ENCODE measurements at places on chromosomes 7 and 10.

- DNase-seq = no peak
- H3K36me3 ChIP-seq = no peaks in the 10 kb centered on the region
- no peaks in the 10 kb centered on the region for H3K4me1 ChIP-seq
- no peak overlapping the region for H3K27ac ChIP-seq
Observed at GRCh38 chr10:34449836-34450235, 365.3 kb downstream of the PARD3 start.

DNA sequence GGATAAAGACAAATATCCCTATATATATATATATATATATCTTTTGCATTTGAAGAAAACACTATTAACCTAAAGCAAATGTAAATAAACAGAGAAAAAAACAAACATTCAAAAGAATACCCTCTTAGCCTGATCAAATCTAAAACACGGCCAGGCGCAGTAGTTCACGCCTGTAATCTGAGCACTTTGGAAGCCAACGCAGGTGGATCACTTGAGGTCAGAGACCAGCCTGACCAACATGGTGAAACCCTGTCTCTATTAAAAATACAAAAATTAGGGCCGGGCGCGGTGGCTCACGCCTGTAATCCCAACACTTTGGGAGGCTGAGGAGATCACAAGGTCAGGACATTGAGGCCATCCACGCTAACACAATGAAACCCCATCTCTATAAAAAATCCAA, 9.2 kb downstream of the ANXA7 start:
- DNase-seq = no peak
- peaks cover under 1% of the 10 kb centered on the region for H3K36me3 ChIP-seq
- H3K4me1 ChIP-seq = peaks cover 17% of the 10 kb centered on the region
- no peak overlapping the region for H3K27ac ChIP-seq

DNA sequence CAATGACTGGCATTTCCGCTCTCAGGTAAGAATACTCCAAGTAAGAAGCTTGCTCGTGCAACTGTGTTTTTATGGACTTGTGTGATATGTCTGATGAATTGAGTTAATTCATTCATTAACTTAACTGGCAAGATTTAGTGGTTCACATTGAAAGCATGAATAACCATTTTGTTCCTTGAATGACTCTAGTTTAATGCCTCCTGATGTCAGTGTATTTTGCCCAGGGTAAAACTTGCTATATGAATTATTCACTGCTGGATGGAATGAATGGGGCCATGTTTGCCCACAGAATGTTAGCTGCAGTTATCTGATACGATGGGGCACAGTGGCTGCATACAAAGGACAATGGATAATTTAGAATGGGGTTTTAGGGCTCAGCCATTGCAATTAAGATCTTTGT, 124.1 kb downstream of the ZNF365 start:
- no peaks in the 10 kb centered on the region for H3K4me1 ChIP-seq
- no peak overlapping the region for H3K27ac ChIP-seq
- no peaks in the 10 kb centered on the region for H3K36me3 ChIP-seq
- H3K27me3 ChIP-seq = peaks cover 12% of the 10 kb centered on the region
- no peak overlapping the region for H3K4me3 ChIP-seq
- DNase-seq = no peak

- no peak for DNase-seq
- no peak overlapping the region for H3K4me3 ChIP-seq
- H3K36me3 ChIP-seq = no peaks in the 10 kb centered on the region
- H3K27ac ChIP-seq = peak overlapping the region; percentile 88
Observed at GRCh38 chr7:46651561-46652088, 730.6 kb upstream of the IGFBP3 start.

DNA sequence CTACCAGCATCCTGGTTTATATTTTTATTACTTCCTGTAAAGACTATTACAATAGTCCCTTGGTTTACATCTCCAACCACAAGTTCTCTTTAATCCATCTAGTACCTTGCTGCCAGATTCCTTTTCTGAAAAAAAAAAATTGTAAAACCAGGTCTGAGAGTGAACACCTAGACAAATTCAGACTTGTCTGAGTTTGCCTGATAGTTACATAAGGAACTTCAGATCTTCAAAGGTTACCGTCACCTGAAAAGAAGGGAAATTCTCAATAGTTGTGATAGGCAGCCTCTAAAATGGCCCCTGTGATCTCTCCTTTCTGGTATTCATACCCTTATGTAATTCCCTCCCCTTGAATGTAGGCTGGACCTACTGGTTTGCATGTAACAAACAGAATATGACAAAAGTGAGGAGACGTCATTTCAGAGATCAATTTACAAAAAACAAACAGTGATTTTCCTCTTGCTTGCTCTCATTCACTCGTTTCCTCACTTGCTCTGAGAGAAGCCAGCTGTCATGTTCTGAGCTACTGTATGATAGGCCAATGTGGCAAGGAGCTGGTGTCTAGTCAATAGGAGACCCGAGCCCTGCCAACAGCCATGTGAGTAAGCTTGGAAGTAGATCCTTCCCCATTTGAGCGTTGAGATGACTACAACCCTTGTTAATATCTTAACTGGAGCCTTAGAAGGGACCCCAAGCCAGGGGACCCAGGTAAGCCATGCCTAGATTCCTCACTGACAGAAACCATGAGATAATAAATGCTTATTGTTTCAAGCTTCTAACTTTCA, 110.9 kb upstream of the LSM8 start:
- no peak for DNase-seq
- peak overlapping the region; percentile 84 for H3K27ac ChIP-seq
- H3K36me3 ChIP-seq = no peaks in the 10 kb centered on the region
- H3K4me3 ChIP-seq = no peak overlapping the region

- no peak for DNase-seq
- peaks cover 42% of the 10 kb centered on the region for H3K4me1 ChIP-seq
- H3K4me3 ChIP-seq = no peak overlapping the region
- H3K27ac ChIP-seq = peak overlapping the region; percentile 29
- H3K27me3 ChIP-seq = no peaks in the 10 kb centered on the region
Observed at GRCh38 chr10:597976-598375, 91.5 kb downstream of the DIP2C start.

GRCh38 chr7:136890399-136890798, 21.9 kb downstream of the CHRM2 start:
- H3K4me3 ChIP-seq = no peak overlapping the region
- H3K4me1 ChIP-seq = no peaks in the 10 kb centered on the region
- no peaks in the 10 kb centered on the region for H3K27me3 ChIP-seq
- H3K36me3 ChIP-seq = no peaks in the 10 kb centered on the region

DNA sequence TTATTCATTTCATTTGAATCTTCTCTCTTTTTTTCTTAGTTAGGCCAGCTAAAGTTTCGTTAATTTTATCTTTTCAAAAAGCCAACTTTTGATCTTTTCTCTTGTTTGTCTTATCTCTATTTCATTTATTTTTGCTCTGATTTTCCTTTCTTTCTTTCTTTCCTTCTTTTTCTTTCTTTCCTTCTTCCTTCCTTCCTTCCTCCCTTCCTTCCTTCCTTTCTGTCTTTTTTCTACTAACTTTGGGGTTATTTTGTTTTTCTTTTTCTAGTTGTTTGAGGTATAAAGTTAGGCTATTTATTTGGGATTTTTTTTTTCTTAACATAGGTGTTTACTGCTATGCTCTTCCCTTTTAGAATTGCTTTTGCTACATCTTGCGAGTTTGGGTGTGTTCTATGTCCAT, 13.2 kb upstream of the ASB15 start:
- H3K4me3 ChIP-seq = no peak overlapping the region
- no peaks in the 10 kb centered on the region for H3K4me1 ChIP-seq
- no peak overlapping the region for H3K27ac ChIP-seq
- no peak for DNase-seq
- H3K36me3 ChIP-seq = no peaks in the 10 kb centered on the region

GRCh38 chr10:72850861-72851260, 42.7 kb upstream of the OIT3 start:
- H3K4me3 ChIP-seq = no peak overlapping the region
- H3K27me3 ChIP-seq = no peaks in the 10 kb centered on the region
- DNase-seq = no peak
- no peaks in the 10 kb centered on the region for H3K4me1 ChIP-seq

DNA sequence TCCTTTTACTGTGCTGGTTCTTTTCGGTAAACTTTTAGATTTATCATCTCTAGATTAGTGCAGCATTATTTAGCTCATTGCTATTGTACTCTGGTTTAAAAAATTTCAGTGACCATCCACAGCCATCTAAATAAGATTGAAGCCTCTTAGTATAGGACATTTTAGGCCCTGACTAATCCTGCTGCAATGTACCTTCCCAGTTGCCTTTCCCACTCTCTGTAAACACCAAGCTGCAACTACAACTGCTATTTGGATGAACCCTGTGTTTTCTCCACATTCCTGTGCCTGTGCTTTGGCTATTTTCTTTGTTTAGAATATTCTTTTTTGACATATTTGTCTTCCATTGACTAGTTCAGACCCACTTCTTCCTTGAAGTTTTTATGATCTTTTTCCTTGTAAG, 314.6 kb downstream of the AUTS2 start:
- DNase-seq = no peak
- no peak overlapping the region for H3K4me3 ChIP-seq
- H3K4me1 ChIP-seq = no peaks in the 10 kb centered on the region
- H3K27me3 ChIP-seq = no peaks in the 10 kb centered on the region
- no peak overlapping the region for H3K27ac ChIP-seq
- H3K36me3 ChIP-seq = no peaks in the 10 kb centered on the region

DNA sequence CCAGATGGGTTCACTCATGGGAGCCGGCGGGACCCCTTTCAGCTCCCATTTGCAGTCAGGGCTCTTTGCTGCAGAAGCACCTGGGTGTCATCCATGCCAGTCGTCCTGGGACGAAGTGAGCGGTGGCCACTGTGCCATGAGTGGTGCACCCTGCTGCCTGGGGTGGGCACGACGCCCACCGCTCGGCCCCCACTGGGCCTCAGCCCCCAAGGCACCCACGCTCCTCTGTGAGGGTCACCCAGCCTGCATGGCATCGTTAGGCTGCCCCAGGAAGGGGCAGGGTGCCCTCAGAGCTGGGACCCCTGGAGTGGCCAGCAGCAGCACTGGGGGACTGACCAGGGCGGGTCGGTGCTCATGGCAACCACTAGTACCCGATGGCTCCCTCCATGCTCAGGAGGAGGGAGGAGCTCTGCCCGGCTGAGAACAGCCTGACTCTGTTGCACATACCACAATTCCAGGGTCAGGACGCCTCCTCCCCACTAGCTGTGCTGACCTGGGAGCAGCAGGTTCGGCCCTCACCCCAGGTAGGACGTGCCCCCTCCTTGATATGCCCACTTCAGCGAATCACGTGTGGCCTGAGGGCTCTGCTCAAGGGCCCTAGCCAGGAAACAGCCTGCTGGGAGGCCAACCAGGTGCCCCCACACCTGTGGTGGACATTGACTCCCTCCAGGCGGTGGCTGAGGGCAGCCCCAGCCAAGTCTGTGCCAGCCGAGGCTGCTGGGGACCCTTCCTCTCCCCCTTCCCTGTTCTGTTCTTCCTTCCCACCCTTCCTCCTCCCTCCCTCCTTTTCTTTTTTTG, 28.5 kb upstream of the CFAP46 start:
- no peak overlapping the region for H3K27ac ChIP-seq
- no peak overlapping the region for H3K4me3 ChIP-seq
- H3K27me3 ChIP-seq = peaks cover 88% of the 10 kb centered on the region
- no peaks in the 10 kb centered on the region for H3K36me3 ChIP-seq

- H3K27ac ChIP-seq = peak overlapping the region; percentile 89
- no peaks in the 10 kb centered on the region for H3K36me3 ChIP-seq
- peak overlapping the region; percentile 69 for H3K4me3 ChIP-seq
- peaks cover 13% of the 10 kb centered on the region for H3K27me3 ChIP-seq
- DNase-seq = no peak
Observed at GRCh38 chr7:64888901-64889685, 14.0 kb upstream of the ZNF273 start.

GRCh38 chr7:132255898-132256297, 320.4 kb downstream of the PLXNA4 start:
- no peaks in the 10 kb centered on the region for H3K36me3 ChIP-seq
- DNase-seq = no peak
- no peak overlapping the region for H3K4me3 ChIP-seq
- no peaks in the 10 kb centered on the region for H3K27me3 ChIP-seq
- peak overlapping the region; percentile 80 for H3K27ac ChIP-seq

GRCh38 chr10:102120991-102121738, 997 bp upstream of the LDB1 start:
- peak overlapping the region; percentile 96 for H3K27ac ChIP-seq
- H3K27me3 ChIP-seq = no peaks in the 10 kb centered on the region
- H3K4me3 ChIP-seq = peak overlapping the region; percentile 87
- peaks cover 39% of the 10 kb centered on the region for H3K4me1 ChIP-seq

DNA sequence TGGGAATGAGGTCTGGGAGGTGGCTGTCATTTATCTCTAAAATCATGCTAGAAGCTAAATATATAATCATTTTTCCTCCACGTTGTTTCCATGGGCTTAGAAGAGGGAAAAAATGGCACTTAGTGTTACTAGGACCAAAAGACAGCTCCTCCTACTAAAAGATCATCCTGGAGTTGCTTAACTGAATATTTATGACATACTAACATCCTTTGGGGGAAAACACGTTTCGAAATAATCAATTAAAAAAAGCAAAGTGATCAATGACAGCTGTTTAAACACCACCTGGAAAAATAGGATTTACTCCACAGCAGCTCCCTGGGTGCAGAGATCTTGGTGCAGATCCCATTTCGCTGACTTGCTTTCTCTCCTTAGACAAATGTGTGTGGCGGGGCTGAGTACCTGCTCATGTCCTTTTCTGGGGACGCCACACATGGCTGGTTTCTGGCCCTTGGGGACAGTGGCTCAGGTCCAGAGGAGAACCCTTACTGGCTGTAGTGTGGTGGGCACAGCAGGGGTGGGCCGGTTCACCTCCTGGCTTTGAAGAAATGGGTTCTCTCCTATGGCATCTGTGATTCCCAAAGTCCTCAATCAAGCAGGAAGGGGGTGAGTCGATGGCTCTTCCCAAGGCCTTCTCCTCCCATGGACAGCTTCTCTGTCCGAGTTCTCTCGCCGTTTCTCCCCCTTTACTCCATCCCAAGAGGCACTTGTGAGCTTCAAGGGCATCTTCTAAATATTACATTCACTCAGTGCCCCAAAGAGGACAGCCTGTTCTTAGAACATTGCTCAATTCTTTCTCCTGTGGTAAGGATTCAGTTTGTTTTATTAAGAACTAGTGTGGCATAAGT, 156.4 kb upstream of the KLF14 start:
- no peaks in the 10 kb centered on the region for H3K27me3 ChIP-seq
- DNase-seq = no peak
- no peaks in the 10 kb centered on the region for H3K36me3 ChIP-seq
- H3K27ac ChIP-seq = peak overlapping the region; percentile 83
- H3K4me3 ChIP-seq = no peak overlapping the region

DNA sequence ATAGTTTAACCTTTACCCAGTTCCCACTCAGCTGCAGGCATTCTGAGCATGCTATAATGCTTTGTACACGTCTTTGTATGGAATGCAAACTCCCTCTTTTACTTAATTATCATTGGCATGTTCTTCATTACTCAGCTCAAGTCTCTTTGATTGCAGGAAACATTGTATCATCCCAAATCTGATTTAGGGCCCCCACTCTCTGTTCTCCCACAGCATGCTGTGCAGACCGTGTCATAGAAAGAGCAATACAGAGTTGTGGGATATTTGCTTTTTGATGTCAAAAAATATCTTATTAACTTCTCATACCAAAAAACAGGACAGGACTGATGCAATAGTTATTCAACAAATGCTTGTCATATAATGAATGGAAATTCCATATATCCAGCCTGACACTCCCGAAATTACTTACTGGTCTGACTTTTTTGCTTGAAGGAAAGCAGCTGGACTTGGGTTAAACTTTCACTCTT, 1081.5 kb upstream of the C7orf33 start:
- H3K4me3 ChIP-seq = no peak overlapping the region
- H3K27me3 ChIP-seq = no peaks in the 10 kb centered on the region
- no peak overlapping the region for H3K27ac ChIP-seq
- no peak for DNase-seq
- no peaks in the 10 kb centered on the region for H3K36me3 ChIP-seq

- H3K4me1 ChIP-seq = no peaks in the 10 kb centered on the region
- no peaks in the 10 kb centered on the region for H3K36me3 ChIP-seq
- no peak overlapping the region for H3K4me3 ChIP-seq
- H3K27ac ChIP-seq = no peak overlapping the region
Observed at GRCh38 chr10:60400366-60400765, 10.7 kb upstream of the ANK3 start.

Measured in esophagus squamous epithelium (tissue), 5 donors.